Activated gamma-delta T cell treated with Interleukin-2 at 50 U/mL for 16 hours (primary cell): ENCODE measurements at places on chromosomes 13 and 19.

DNA sequence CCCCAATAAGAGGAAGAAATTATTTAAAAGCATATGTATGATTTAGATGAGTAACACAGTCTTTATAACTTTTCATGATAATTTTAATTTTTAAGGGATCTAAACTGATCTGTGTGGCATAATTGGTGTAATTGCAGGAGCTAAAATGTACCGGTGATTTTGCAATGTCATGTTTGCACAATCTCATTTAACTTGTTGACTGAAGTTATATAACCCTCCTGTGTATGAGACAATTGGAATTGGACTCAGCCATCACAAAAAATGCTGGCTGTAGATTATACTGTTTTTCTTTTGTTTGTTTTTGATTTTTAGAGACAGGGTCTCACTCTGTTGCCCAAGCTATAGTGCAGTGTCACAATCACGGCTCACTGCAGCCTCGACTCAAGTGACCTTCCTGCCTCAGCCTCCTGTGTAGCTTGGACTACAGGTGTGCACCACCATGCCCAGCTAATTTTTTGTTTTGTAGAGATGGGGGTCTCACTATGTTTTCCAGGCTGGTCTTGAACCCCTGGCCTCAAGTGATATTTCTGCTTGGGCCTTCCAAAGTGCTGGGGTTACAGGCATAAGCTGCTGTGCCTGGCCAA is 26.1 kb downstream of the FGF9 start:
- no peak for DNase-seq

DNA sequence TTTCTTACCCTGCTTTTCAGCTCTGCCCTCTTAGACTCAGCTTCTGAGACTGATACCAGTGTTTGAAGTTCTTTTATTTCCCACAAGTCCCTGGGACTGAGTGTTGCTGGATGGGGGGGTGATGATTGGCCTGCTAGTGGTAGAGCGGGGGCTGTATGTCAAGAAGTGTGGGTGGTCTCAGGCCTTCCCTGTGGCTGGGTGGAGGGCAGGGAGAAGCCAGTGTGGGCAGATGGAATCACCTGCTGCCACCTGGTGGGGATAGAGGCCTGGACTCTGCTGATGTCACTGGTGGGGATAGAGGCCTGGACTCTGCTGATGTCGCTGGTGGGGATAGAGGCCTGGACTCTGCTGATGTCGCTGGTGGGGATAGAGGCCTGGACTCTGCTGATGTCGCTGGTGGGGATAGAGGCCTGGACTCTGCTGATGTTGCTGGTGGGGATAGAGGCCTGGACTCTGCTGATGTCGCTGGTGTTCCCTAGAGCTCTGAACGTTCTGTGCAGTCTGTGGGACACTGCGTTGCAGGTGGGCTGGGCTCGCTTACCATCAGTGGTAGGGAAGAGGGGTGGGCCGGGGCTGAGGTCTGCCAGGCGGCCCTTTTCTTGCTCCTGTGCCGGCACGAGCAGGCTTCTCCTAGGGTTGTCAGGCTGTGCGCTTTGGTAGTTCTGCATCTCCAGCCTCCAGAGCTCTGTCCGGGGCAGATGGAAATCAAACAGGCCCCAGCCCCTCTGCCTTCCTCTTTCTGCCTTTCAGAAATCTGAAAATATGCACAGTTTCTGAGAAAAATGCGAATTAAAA is 101.3 kb downstream of the ARHGEF7 start:
- peak; percentile 29 for DNase-seq

- DNase-seq, result no peak
Observed at GRCh38 chr19:21439201-21439751, 42.3 kb downstream of the ZNF493 start.

GRCh38 chr13:112142401-112142930 is 75.5 kb downstream of the SOX1 start:
- no peak for DNase-seq

GRCh38 chr13:95533545-95534160 is 18.9 kb upstream of the CLDN10 start:
- no peak for DNase-seq

- no peak for DNase-seq
Observed at GRCh38 chr13:55554741-55555140, 1586.0 kb upstream of the PRR20A start.

GRCh38 chr13:114110091-114110829 is 22.2 kb downstream of the RASA3 start:
- DNase-seq, result peak; percentile 79

DNA sequence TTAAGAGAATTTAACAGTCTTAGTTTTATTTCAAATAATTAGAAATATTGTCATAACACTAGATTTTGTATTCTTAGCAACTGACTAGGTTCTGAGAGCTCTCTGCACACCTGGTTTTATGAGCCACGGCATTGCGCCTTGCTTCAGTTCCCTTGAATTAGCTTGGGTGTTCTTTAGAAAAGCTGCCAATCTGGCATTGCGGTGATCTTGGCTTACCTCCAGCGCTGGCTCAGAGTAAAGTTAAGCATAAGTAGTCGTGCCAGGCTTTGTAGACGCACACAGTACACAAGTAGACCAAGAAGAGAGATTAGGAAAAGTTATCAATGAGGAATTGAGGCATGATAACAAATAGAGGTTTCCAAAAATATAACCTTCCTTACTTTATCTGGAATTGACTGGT is 45.7 kb downstream of the TPP2 start:
- no peak for DNase-seq

GRCh38 chr13:43686557-43686956 is 100.2 kb downstream of the ENOX1 start:
- no peak for DNase-seq

DNA sequence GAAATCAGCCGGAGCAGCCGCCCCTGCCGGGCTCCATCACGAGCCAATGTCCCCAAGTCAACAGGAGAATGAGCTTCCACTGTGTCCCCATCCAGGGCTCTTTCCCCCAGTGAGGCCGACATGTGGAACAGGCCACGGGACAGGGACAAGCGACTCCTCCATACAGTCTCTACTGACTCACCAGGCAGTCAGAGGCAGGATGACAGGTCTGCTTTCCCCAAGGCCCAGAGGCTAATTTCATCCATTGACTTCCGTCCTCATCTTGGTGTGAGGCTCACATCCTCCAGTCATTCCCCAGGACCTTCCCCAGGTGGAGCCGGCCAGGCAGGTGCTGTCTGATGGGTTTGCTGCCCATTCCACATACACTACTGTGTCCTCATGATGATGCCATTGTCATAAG is 3.5 kb downstream of the CEACAM6 start:
- DNase-seq, result no peak

DNA sequence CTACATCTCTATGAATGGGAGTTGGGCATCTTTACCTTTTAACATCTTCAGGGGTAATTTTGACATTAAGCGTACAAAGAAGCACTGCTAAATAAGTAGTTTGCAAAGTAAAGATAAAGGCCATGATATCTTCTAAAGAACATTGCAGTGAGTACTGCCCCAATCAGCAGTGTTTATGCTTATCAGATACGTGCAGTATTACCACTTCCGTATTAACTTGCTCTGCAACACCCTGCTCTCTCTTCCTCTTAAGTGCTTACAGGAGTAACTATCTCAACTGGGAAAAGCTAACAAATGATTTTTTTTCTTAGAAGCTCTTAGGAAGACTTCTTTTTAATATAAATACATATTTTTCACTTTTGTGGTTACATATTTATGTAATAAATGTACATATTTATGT is 793.7 kb upstream of the SLC10A2 start:
- no peak for DNase-seq

DNA sequence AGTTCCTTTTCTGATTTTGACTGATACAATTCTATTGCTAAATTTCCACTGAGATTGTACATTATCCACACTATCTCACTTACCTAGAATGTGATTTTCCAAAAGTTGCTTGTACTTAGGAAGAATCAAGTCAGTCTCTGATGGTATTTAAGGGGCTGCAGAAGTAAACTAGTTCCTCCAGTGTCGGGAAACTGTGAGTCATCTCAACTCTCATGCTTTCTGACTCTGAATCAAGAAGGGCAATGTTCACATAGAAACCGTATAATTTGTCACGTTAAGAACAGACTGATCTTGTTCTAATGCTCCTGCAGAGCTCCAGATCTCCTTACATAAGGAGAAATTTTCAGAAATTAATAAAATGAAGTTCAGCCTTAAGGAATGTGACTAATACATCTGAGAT is 369.3 kb downstream of the KLF5 start:
- no peak for DNase-seq

DNA sequence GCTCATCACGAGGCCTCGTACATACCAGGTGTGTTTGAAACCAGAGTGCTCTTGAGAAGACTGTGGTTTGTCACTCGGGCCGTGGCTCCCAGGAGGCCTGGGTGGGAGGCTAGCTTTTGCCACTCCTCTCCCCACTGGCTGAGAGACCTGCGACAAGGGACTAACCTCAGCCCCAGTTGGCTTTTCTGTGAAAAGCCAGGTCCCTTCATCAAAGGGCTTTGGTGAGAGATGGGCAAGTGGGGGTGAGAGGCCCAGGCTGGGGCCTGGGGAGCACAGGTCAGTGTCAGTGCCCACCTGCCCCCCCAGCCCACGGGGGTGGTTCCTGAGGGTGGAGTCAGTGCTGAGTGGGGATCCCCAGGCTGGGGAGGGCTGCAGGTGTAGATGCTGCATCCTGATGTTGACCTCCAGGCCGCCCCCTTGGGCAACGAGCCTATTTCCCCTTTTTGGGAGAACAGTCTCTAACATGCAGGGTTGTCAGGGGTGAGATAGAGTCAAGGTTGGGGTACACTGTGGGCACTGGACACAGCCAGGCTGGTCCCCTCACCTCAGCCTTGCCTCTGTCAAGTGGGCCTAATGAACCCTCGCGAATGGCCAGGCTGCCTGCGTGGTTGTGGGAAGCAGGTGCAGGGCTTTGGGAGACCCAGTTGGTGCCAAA is 661 bp downstream of the KCNJ14 start:
- no peak for DNase-seq

GRCh38 chr13:48181482-48182145 is 51.4 kb upstream of the ITM2B start:
- DNase-seq, result no peak

- DNase-seq, result peak; percentile 25
Observed at GRCh38 chr13:51804295-51805172, 571 bp upstream of the DHRS12 start.

DNA sequence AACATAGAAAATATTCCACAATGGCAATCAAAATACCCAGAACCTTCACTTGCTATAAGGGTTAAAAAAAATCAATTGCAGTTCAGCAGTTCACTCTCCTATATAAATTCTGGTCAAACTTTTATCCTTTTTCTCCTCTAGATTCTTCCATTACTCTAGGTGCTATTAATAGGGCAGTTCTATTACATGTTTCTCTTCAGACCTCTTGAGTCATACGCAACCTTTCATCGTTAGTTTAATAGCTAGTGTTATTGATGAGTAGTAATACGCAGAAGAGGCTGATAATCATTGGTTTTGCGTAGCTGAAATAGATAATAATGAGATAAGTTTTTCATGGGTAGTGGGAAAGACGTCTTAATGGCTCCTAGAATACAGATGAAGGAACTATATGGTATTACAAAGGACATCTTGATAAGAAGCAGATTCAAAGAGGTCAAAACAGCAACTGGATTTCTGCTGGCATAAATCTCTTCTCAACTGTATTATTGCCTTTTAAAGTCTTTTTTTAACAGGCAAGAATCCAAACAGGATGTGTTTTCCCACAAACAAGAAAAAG is 118.3 kb upstream of the STARD13 start:
- no peak for DNase-seq

GRCh38 chr19:16462757-16463250 is 9.0 kb downstream of the EPS15L1 start:
- no peak for DNase-seq

GRCh38 chr13:104967836-104968630 is 1567.4 kb downstream of the EFNB2 start:
- no peak for DNase-seq

GRCh38 chr13:110433014-110433413 is 125.9 kb downstream of the COL4A2 start:
- no peak for DNase-seq

GRCh38 chr13:51192348-51192747 is 29.9 kb upstream of the FAM124A start:
- DNase-seq, result no peak

- DNase-seq, result peak; percentile 61
Observed at GRCh38 chr19:9205501-9206113, 13.8 kb downstream of the OR7D4 start.

- no peak for DNase-seq
Observed at GRCh38 chr19:35027009-35027408, 3.3 kb upstream of the SCN1B start.

GRCh38 chr13:50094615-50095293 is 79.5 kb downstream of the KCNRG start:
- no peak for DNase-seq

GRCh38 chr13:72953391-72953965 is 105.3 kb upstream of the KLF5 start:
- no peak for DNase-seq

- DNase-seq, result no peak
Observed at GRCh38 chr13:30340331-30341250, 33.2 kb upstream of the KATNAL1 start.

GRCh38 chr13:108787700-108788414 is 158.4 kb downstream of the MYO16 start:
- DNase-seq, result no peak

DNA sequence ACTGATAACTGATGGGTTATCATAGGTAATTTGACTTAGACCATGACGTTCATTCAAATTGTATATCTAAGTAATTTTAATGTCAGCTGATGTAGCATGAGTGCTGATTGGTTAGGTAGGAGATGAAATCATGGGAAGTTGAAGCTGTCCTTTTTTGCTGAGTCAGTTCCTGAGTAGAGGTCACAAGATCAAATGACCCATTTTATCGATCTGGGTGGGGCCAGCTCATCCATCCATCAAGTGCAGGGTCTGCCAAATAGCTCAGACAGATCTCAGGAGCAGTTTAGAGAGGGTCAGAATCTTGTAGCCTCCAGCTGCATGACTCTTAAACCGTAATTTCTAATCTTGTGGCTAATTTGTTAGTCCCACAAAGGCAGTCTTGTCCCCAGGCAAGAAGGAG is 35.3 kb upstream of the CD177 start:
- DNase-seq, result no peak

- DNase-seq, result no peak
Observed at GRCh38 chr19:13492128-13492527, 14.2 kb downstream of the CACNA1A start.

GRCh38 chr19:19562665-19563347 is 24.7 kb downstream of the CILP2 start:
- DNase-seq, result peak; percentile 27

DNA sequence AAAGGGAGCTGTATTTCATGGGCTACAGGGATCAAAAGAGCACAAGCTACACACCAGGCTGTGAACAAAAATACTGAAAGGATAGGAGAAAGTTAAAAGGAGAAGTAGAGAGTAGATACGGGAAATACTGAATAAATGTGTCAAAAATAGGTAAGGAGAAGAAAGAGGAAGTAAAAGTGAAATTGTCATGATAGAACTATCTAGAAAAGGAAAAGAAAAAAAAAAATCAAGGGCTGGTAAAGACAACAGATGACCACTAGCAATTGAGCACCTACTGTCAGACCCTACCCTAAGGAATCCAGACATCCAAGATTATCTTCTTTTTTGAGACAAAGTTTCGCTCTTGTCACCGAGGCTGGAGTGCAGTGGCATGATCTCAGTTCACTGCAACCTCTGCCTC is 4.8 kb downstream of the RUBCNL start:
- DNase-seq, result no peak

GRCh38 chr13:90696254-90696653 is 651.2 kb upstream of the MIR17HG start:
- no peak for DNase-seq
